ENCODE measurements at places on chromosomes 7 and 10.

GRCh38 chr10:132722394-132723329, 63.3 kb downstream of the NKX6-2 start:
- DNase-seq, result no peak

- no peak for DNase-seq
These were observed 20.8 kb upstream of the DDIT4 start for GRCh38 chr10:72252972-72253371.

- no peak for DNase-seq
These were observed 264.7 kb downstream of the GLI3 start for GRCh38 chr7:41972270-41972669.

DNA sequence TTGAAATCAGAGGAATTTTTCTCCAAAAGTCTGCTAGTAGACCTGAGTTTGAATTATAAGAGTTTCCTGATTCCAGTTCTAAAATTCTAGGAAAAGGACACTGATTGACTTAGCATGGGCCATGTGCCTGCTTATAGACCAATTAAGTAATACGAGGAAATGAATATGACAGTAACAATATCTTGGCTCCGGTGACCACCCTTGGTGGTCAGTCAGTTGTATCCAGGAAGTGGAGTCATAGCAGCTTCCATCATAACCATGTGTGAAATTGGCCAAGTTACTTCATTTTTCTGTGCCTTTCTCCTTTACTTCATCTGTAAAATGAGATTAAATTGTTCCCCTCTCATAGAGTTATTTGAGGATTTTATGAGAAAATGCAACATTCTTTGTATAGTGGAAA, 66.9 kb downstream of the MTPAP start:
- no peak for DNase-seq

- no peak for DNase-seq
These were observed 218.6 kb downstream of the CELF2 start for GRCh38 chr10:11236234-11236633.

DNA sequence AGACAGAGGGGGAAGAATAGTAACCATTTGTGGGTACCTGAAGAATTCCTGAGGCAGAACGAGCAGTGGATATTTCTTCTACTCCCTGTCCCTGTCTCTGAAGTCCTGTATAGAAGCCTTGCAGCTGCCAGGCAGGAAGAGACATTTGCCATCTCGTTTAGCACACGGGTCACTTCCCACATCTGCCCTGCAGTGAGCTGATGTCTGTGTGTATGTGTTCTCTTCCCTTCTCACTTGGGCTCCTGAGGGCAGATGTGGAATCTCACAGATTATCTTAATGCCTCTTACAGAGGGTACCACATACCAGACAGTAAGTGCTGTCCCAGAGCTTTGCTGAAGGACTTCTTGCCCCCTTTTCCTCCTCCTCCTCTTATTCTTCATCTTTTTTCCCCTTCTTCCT, 14.1 kb upstream of the TRPV6 start:
- no peak for DNase-seq

DNA sequence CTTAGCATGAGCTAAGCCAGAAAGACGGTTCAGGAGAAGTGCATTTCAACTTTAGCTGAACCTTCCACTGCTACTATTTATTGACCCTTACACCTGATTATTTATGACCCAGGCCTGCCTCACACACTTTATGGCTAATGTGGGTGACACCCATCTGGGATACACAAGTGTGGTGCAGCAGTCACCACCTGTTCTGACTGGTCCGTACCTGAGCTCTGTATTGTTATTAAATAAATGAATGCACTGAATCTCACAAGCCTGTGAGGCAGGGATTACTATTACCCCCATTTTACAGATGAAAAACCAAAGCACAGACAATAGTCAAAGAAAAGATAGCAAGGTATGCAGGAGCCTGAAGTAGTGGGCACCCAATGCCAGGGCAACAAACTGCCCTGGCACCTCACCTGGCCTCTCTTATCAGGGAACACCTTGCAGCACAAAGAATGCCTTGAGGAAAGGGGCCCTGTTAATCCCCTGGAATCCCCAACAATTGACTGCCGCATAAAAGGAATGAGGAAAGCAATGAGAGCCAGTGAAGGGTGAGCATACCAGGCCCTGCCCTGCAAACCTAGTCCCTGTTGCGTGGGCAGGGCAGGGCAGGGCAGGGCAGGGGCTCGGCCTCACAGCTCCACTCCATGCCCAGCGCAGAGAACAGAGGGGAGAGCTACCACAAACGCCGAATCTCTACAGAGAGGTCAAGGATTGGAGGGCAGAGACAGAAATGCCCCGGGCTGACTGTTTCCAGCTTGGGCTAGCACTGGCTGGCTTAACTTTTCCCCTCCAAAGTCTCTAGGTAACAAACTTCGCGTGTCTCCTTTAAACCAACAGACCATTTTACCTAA, 1.3 kb downstream of the ANXA11 start:
- DNase-seq, result no peak

DNA sequence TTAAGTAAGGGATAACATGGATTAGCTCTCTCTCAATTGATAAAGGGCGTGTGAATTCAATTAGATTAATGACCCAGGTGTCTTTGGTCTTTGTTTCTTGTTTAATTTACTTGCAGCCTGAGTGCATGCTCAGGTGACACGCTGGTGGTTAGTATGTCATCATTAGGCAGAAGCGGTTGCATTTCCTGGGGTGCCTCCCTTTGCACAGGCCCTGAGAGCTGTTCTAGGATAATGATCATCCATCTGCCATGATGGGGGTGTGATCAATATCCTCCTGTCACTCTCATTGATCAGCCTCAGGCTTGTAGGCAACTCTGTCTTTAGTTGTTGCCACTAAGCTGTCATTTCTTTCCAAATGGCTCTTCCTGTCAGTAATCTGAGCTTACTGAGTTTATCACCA, 99.6 kb upstream of the NPS start:
- DNase-seq, result no peak

DNA sequence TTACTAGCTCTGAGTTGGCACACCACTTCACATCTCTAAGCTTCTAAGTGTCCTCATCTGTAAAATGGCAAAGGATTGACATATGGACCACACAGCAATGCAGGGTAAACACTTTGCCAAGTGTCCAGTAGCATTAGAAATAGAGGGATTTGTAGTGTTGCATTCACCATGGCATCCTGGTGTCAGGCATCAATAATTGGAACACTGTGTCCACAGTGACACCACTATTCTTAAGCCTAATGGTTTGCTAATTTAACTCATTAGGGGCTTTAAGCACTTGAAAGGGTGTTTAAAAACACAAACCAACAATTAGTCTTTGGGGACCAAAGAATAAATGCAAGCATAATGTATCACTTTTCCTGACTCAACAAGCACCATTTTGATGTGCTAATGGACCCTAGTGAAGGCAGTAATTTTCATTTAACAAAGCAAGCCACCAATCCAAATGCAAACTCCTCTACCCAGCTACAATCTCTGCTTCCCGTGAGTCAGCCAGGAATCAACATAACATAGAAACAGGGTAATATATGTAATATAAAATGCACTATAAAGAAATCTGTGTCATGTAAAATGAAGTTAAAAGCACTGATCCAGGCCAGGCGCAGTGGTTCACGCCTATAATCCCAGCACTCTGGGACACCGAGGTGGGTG, 75.9 kb downstream of the FAM204A start:
- no peak for DNase-seq

DNA sequence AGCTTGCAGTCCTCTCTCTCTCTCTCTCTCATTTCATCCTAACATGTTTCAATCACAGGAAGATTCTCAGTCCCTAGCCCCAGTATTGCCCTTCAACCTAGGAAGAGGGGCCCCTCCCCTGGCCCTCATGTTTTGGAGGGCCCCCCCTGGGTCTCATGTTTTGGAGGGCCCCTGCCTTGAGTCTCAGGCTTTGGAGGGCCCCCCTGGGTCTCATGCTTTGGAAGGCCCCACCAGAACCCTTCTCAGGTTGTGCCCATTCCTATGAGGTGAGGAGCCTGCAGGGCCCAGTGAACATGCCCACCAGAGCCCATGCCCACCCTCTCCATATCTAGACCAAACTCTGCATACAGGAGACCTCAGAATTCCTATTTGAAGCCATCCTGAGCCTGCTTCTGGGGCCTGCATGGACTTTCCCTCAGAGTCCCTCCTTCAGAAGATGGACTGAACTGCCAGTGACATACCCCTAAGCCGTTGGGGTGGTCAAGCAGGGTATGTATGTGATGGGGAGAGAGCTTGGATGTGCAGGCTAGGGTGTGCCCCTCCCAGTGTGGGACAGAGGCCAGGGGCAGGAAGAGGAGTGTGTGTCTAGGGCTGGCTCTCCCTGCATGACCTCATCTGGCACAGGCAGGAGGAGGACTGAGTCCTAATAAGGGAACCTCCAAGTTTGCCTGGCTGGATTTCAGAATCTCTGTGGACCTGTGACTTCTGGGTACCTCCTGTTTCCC, 8.1 kb upstream of the VDAC2 start:
- peak; percentile 58 for DNase-seq

GRCh38 chr7:35454575-35455385, 200.9 kb upstream of the TBX20 start:
- DNase-seq, result no peak

Data from NCI-H226 (cell line).